Stimulated activated CD4-positive, alpha-beta T cell treated with anti-CD3 and anti-CD28 coated beads, Interleukin-4, amount 100 ng/mL, for 4 hours (primary cell): ENCODE measurements at places on chromosomes 1 and 21.

DNA sequence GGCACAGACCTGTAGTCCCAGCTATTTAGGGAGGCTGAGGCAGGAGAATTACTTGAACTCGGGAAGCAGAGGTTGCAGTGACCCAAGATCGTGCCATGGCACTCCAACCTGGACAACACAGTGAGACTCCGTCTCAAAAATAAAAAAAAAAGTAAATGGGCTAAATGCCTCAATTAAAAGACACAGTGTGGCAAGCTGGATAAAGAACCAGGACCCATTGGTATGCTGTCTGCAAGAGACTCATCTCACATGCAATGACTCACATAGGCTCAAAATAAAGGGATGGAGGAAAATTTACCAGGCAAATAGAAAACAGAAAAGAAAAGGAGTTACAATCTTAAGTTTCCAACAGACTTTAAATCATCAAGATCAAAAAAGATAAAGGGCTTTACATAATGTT lies 40.3 kb downstream of the ACBD6 start:
- DNase-seq: no peak

GRCh38 chr1:65309304-65310077 lies at the start of gene DNAJC6:
DNAJC6 (plus strand) TSS chr1:65309543; CDS start chr1:65309746, 203 bp downstream.
- DNase-seq: peak; percentile 49

- peak; percentile 60 for DNase-seq
Measured at GRCh38 chr1:110554871-110555801, 36.2 kb upstream of the KCNA10 start.

- DNase-seq: no peak
Measured at GRCh38 chr1:87265786-87266185, 62.9 kb upstream of the LMO4 start.

DNA sequence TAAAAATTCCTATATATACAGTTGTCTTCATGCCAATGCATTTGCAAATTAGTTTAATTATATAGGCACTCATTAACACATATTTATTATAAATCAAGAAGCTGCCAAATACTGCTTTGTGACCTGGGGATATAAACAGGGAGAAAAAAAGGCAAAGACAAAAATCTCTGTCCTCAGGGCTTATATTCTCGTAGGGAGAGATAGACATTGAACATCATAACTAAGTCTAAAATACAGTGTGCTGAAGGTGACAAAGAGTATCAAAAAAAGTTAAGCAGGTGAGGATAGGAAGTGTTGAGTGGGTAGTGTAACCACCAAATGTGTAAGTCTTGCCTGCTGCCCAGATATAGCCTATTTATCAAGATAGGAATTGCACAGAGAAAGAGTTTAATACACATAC lies 40.7 kb upstream of the LYPLAL1 start:
- no peak for DNase-seq

DNA sequence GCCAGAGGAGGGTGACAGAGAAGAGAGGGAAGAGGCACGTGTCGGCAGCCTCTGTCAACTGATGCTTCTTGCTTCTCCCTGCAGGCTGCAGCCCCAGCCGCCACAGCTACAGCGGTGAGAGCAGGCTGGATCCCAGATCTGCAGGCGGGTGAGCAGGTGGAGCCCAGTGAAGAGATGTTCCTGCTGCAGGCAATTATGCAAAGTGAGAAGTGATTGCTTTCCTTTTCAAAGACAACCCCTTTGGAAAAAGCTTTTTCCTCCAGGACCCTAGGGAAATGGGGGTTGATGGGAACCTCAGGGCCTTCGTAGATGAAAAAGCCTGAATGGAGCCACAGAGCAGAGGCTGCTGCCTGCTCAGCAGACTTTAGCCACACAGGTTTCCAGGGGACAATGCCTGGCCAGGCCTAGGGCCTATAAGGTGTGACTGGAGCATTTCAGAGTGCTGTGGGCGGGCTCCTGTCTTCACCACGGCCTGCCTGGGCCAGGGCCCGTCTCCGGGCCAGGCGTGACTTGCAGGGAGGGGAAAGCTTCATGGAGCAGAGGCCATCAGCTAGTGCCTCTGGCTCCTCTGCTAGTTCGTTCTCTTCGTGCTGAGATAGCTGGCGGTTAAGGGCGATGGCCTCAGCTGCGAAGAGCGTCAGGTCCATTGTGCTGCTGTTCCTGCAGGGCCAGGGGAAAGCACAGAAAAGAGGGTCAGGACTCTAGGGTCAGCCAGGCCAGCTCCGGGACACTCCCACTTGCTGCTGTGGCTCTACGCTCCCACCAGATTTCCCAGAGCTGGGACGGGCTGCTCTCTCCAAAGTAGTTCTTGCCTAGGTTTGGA lies 6.9 kb upstream of the KNCN start:
- DNase-seq: no peak

GRCh38 chr1:3509721-3510120 lies 55.3 kb downstream of the ARHGEF16 start:
- no peak for DNase-seq

DNA sequence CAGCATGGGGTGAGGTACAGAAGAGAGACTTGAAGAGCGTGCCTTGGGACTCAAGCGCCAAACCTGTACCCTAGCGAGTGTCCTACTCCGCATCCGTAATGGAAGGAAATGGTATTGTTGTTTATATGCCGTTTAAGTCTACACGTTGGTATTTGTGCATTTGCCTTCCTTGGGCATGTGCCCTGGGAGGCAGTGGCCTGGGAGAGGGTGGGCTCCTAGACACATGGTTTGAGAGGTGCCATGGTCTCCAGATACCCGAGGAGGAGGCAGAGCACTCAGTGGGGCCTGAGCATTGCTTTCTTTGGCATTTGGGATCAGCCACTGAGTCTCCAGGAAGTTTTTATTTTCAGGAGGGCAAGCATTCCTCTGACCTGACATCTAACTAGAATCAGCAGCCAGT lies 6.5 kb downstream of the ZNF672 start:
- no peak for DNase-seq

- no peak for DNase-seq
Measured at GRCh38 chr1:164640686-164641352, 81.8 kb downstream of the PBX1 start.

DNA sequence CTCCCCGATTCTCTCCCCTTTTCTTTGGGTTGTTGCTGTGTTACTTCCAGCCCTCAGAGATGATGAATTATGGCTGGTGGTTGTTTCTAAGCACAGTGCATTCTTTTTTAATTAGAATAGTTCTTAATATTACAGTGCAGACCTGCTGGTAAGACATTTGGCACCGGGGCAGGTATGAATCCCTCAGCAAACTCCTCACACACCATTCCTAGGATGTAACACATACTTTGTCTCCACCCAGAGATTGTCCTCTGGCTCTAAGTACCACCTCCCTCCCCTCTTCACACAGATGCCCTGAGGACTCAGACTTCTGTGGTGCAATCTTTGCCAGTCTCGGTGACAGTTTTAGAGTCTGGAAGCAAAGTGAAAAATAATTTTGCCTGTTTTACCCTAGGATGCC lies 143.1 kb downstream of the HLX start:
- DNase-seq: no peak

DNA sequence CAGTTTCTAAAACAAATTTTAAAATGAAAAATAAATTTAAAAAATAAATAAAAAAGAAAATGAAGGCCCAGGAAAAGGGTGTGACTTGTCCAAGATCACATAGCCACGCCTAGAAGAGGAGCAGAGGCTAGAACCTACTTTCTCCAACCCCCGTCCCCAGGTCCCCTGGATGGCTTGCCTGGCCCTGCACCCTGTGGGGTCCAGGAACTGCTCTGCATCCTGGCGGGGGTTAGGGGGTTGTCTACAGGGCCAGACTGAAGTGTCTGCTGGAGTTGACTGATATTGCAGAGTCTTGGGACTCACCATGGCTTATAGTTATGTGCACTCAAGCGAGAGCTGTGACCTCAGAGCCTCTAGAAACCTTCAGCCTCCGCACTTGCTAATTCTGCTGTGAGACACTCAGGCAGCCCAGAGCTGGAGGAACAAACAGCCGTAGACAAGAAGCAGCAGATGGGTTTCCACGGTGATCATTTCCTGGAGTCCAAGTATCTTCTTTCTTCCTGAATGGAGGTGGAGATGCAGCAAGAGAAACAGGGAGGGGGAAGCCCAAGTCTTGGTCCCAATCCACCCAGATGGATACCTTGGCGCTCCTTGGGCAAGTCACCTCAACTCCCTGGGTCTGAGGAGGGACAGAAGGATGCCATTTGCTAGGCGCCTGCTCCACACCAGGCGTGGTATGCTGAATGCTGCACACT lies 5.2 kb upstream of the EXTL1 start:
- no peak for DNase-seq

GRCh38 chr21:34706337-34706736 lies 37.5 kb downstream of the CLIC6 start:
- DNase-seq: no peak

GRCh38 chr1:83765125-83765524 lies 233.8 kb downstream of the TTLL7 start:
- no peak for DNase-seq

GRCh38 chr21:29429218-29429617 lies 130.5 kb downstream of the BACH1 start:
- no peak for DNase-seq

DNA sequence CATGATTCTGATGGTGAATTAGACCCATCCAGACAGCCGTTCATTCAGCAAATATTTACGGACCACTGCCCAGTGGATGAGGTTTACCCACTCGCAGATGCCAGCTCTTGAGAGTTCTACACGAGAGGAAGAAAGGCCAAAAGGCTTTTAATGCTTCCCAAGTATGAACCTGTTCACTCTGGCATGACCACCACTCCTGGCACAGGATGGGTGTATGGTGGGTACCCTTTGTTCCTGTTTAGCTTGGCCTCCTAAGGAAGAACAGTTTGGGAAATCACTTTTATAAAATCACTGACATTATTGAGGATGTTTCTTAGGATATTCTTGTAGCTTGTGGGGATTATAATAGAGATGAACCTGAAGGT lies 67.2 kb downstream of the HMGB4 start:
- DNase-seq: no peak

GRCh38 chr1:52590266-52590665 lies 11.9 kb upstream of the GPX7 start:
- DNase-seq: no peak

DNA sequence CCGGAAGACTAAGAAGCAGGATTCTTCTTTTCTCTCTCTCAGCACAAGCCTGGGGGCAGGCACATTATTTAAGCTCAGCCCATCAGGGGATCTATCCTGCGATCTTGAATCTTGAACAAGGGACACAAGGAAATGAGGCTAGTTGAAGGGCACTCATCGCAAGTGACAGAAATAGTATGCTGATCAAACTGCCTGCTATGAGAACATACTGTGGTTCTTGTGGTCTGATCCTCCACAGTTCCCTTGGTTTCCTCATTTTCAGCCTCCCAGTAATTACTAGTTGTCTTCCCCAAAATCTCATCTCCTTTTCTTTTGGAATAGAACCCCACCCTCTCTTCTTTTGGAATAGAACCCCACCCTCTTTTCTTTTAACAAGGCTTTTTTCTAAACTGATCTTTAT lies 6.5 kb downstream of the ANKRD45 start:
- DNase-seq: no peak

GRCh38 chr1:222464841-222465210 lies 83.1 kb downstream of the HHIPL2 start:
- peak; percentile 72 for DNase-seq

DNA sequence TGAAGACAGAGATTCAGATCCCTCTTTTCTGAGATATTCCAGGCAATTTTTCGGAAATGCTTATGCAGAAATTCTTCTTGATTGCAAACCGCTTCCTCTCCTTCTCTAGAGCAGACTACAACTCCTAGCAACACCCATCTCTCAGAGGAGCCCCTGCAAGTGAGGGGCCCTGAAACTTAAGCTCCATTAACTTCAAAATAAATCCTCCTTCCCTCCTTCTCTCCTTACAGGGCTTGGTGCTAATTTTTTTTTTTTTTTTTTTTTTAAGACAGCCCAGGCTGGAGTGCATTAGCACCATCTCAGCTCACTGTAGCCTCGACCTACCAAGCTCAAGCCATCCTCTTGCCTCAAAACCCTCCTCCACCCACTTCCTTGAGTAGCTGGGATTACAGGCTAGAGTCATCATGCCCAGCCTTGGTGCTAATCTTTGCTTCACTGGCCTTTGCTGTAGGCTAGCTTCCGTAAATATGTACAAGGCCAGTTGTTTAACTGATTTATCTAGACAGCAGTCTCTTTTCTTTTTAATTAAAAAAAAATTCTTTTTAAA lies 30.2 kb upstream of the SFPQ start:
- no peak for DNase-seq

DNA sequence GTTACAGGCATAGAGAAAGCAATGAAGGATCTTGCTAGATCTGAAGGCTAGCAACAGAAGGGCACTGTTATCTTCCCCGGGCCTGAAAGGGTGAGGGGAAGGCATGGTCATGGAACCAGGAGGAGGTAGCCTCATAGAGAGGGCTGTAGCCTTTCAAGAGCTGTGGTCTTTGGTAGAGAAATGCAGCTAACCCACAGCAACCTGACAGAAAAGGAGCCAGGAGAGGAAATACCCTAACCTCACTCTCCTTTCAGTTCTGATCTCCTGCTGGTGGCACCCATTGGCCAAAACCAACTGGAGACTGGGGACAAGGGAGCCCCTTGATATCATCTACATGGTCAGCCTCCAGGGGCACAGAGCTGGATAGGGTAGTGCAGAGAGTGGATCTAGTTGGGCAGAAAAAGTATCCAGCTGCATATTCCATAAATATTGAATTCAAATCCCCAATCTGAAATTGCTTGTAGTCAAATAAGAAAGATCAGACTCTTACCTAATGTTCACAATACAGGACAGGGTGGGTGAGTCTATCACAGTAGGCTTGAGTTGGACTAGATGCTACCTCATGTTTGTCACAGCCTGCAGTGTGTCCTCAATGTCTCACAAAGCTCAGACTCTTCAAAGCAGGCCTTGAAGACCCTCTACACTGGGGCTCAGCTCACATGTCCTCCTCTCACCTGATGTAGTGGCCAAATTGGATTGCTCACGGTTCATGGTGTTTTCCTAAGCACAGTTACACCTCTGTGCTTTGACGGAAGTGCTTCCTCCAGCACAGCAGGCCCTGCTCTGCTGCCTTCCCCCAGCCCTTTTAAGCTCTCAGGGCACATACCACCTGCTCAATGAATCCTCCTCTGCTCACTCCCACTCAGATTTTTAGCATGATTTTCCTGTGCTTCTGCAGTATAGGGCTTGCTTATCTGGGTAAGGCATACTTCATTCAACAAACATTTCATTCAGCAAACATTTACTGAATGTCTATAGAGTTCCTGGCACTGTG lies 74.1 kb upstream of the JUN start:
- DNase-seq: peak; percentile 11

- no peak for DNase-seq
Measured at GRCh38 chr1:168324745-168325425, 44.2 kb downstream of the TBX19 start.

DNA sequence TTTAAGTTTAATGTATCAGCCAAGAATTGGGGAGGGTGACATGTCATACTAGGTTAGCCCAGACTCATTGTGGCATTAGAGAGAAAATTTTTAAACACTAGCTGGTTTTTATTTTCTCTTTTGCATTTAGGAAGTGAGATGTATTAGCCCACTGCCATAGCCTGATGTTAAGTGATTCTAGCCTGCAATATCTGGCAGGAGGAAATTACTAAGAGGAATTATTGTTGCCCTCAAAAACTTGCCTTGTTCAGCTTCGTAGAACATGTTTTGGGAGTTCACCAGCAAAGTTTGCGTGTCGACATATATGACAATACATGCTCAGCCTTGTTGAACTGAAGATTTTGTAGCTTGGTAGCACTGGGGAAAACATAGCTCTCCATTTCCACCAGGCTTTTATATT lies 12.5 kb downstream of the ADAM30 start:
- DNase-seq: no peak

GRCh38 chr1:212295579-212295978 lies 10.4 kb downstream of the PPP2R5A start:
- no peak for DNase-seq
